ENCODE measurements at places on chromosomes 11 and 22.
A peak's percentile ranks its signal among the peaks of the same experiment; 100 is the strongest.

DNA sequence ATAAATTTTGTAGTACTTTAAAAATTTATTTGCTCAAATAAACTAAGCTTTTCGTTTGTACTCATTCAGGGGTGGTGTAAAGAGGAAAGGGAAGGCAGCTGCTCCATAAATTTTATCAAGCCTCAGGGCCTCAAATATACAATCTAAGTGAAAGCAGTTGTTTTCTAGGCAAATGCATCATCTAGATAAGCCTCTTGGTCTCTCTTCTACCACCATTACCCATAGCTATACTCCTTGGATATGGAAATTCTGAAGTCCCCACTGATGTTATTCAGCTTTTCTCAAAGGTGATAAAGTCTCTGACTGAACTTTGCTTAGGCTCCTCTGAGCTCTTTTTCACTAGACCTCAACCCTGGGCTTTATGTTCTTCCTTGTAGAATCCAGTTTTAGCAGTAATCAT lies 1313.1 kb downstream of the JRKL start:
- no peak overlapping the region for H3K27ac ChIP-seq
- H3K4me1 ChIP-seq = no peaks in the 10 kb centered on the region
- H3K4me3 ChIP-seq = no peak overlapping the region
- DNase-seq = no peak
- no peaks in the 10 kb centered on the region for H3K36me3 ChIP-seq

GRCh38 chr11:58763120-58763490 lies 31.4 kb upstream of the GLYAT start:
- no peaks in the 10 kb centered on the region for H3K36me3 ChIP-seq
- no peaks in the 10 kb centered on the region for H3K27me3 ChIP-seq
- DNase-seq = no peak
- H3K4me3 ChIP-seq = no peak overlapping the region
- H3K4me1 ChIP-seq = peaks cover 16% of the 10 kb centered on the region
- peak overlapping the region; percentile 50 for H3K27ac ChIP-seq

DNA sequence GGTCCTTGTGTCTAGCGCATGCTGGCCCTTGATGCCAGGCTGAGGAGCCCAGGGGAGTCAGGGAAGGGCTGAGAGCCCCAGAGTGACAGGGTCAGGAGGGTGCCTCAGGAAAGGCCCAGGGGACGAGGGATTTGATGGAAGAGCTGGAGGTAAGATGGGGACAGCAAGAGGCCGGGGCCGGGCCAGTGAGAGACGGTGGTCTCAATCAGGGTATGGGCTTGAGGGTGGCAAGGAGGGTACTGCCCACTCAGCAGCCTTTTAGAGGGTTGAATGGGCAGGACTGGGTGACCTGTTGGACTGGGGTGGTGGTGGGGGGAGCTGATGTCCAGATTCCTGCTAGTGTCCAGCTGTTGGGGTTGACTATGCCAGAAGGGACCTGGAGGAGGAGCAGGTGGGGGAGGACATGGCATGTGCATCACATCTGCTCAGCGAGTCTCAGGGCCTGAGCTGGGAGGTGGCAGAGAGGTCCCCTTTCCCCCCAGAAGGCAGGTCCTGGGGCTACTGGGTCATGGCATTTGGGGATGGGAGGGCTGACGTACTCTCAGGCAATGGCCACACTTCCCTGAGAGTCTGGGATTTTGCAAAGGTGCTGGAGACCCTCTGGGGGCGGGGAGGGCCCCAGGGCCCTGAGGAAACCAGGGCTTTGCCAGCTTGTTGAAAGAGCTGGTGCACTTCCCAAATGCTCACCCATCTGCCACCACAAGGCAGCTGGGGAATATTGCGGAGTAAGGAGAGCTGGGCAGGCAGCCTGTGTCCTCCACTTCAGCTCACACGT lies 18.4 kb downstream of the MYO7A start:
- H3K36me3 ChIP-seq = no peaks in the 10 kb centered on the region
- H3K27ac ChIP-seq = peak overlapping the region; percentile 79
- peaks cover 34% of the 10 kb centered on the region for H3K4me1 ChIP-seq

GRCh38 chr11:132351050-132351449 lies 980.6 kb downstream of the NTM start:
- no peak overlapping the region for H3K4me3 ChIP-seq
- no peaks in the 10 kb centered on the region for H3K27me3 ChIP-seq
- no peaks in the 10 kb centered on the region for H3K4me1 ChIP-seq

DNA sequence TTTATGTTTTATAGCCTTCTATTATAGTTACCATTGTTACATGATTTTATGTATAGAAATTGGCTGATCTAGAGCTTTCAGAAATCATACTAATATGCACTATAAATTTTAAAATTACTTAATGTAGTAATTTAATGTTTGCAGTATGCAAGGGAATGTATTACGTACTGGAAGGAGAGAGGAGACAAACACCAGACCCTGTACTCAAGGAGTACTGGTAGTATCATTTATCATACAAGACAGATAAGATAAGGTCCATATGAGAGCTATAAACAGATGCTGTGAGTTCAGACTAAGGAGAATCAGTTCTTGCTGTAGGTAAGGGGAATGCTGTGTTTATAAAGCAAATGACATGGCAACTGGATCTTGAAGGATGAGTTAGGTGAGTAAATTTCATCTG lies 765 bp downstream of the BCO2 start:
- no peaks in the 10 kb centered on the region for H3K36me3 ChIP-seq
- H3K4me1 ChIP-seq = peaks cover 14% of the 10 kb centered on the region
- H3K27me3 ChIP-seq = no peaks in the 10 kb centered on the region
- DNase-seq = no peak
- H3K4me3 ChIP-seq = no peak overlapping the region
